ENCODE measurements at places on chromosomes 4 and X.

- no peak for DNase-seq
These were observed 38.1 kb downstream of the NFXL1 start for GRCh38 chr4:47876310-47876709.

DNA sequence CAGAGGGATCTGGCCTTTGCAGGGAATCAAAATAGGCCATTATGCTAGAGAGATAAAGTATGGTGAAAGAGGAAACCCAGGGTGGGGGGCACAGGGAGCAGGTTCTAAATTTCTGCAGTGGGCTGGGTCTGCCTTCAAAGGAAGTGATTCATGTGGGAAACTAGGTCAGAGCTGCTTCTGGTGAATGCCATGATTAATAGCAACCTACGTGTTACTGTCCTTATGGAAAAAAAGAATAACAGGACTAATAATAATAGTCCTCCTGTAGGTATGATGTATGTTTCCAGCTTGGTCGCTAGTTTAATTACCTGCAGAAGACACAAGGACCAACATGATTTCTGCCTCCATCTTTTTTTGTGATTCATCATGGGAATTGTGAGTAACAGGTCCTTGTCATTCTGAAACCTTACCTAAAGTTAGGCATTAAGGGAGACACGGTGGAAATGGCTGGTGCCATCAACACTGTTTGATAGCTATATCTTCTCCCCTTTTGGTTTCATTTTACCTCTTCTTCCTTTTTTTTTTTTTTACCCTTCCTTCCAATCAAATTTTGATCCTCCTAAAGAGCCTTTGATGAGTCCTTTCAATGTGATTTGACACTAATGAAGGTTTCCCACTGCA lies 180.4 kb downstream of the CPEB2 start:
- DNase-seq, result no peak

DNA sequence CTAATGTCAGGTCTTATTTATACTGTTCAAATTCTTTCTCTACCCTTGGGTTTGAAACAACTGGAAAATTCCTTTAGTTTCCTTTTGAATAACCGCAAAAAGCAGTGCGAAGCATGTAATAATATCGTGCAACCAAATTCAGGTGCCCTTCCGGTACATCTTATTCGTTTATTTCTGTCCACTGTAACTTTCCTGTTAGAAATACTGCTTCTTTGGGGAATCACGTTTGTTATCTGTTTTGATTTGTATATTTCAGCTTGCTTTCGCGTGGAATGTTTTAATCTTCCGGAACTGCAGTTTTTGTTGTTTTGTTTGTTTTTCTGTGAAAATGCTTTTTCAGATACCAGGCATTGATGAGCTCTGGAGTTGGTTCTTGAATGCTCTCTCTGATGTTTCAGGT lies 85.7 kb upstream of the HPRT1 start:
- no peak for DNase-seq

DNA sequence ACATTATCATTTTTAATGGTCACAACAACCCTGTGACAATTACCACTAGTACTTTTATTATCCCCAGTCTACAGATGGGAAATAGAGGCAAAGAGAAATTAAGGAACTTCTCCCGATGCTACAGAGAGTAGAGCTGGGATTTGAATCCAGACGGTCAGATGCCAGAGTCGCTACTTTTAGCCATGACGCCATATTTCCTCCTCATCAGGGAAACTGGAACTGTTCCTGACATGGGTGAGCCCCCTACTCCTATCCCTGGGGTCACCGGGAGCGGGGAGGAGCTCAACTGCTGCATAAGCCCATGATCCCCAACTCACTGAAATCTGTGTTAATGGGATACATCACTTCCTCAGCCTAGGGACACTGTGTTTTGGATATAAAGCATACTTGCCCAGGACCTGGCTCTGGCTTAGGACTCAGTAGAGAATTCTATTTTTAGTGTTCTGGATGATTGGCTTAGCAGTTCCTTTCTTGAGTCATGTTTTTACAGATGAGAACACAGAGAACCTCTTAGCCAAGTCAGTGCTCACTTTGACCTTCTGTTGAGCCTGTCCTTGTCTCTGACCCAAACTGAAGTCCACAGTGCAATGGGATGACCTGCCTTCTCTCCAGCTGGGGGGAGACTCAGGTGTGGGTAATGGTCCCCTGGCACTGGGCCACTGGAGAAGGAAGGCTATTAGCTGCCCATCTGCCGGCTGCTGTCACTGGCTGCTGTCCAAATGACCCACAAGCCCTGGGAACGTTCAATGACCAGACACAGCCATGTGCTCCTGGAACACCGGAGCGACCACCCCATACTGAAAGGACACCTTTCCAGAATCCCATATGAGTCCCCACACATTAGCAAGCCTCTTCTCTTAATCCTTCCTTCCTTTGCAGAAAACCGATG lies 90.8 kb upstream of the SHISA3 start:
- no peak for DNase-seq

- DNase-seq, result no peak
These were observed 171.8 kb upstream of the PACRGL start for GRCh38 chr4:20528508-20528907.
